ENCODE measurements at places on chromosomes 12 and 14.

DNA sequence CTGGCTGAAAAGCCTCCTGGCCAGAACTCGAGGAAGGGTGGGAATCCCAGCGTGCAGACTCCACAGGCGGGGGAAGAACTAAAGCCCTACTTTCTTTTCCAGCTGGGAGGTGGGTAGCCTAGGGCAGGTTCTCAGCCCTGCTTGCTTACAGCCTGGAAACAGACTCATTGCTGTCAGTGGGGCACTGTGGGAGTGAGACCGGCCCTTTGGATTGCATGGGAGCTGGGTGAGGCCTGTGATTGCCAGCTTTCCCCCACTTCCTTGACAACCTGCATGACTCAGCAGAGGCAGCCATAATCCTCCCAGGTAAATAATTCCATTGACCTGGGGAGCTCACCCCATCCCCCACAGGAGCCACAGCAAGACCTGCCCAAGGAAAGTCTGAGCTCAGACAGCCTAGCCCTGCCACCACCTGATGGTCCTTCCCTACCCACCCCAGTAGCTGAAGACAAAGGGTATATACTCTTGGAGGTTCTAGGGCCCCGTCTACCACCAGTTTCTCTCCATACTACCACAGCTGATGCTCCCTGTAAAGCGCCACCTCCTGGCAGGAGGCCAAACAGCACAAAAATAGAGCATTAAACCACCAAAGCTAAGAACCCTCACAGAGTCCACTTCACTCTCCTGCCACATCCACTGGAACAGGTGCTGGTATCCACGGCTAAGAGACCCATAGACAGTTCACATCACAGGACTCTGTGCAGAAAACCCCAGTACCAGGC, 294.1 kb downstream of the SEC23A start:
- no peak for DNase-seq

- DNase-seq: no peak
These were observed 77.8 kb downstream of the VCPKMT start for GRCh38 chr14:50038398-50039119.

DNA sequence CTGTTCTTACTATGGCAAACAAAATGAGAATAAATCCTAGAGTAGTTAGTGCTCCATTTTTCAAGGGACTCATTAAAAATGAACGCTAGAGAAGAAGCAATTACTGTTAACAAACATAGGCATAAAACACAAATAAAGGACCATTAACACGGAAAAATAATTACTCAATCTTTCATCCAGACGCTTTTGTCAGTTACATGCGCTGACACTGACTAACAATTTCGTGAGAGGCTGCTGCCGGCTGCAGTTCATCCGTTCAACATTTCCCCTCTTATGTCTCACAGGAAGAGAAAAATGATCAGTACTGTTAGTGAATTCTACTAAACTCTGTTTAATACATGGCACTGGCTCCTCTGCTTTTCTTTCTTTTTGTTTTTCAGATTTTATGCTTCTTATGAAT, 472.7 kb upstream of the FLRT2 start:
- no peak for DNase-seq

DNA sequence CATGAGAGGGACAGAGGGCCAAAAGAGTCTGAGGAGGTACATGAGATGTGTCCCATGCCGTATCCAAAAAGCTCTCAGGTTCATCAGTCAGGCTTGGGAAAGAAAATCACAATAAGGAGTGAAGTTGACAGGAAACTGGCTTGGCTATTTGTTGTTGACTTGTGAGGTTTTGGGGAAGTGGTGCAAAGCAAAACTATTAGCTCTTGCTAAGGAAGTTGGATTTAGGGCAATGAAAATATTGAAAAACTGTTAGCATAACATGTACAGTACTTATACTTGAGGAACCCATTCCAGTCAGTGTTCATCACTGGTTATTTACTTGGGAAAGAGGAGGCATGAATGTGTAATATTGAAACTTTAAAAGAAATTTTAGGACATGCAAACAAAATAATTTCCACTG, 145.9 kb downstream of the DUSP6 start:
- no peak for DNase-seq

DNA sequence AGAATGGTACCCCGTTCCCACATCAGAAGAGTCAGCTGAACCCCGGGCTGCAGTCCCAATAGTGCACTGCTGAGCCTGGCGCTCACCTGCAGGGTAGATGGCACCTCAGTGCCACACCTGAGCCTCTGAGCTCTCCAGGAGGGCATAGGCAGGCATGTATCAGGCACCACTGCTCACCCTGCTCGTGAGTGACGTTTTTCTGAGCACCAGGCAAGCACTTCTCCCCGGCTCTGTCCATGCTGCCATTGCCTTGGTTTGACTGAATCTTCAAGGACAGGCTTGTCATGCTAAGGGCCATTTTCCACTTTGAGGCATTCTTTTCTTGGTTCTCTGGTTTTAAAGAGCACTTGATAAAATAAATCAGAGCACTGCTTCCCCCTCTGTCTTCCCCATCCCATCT, 161.6 kb upstream of the PRMT8 start:
- DNase-seq: no peak

DNA sequence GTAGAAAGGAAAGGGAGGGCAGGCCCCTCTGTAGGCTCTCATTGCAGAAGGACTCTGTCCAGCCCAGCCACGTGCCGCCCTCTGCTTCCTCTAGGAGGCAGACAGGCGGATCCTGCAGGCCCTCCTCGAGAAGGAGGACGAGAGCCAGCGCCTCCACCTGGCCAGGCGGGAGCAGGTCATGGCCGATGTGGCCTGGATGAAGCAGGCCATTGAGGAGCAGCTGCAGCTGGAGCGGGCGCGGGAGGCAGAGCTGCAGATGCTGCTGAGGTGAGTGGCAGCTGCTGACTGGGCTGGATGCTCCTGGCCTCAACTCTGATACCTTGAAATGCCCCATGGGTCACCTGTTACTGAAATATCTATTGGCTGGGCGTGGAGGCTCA, 10.9 kb downstream of the TCHP start:
- DNase-seq: no peak

DNA sequence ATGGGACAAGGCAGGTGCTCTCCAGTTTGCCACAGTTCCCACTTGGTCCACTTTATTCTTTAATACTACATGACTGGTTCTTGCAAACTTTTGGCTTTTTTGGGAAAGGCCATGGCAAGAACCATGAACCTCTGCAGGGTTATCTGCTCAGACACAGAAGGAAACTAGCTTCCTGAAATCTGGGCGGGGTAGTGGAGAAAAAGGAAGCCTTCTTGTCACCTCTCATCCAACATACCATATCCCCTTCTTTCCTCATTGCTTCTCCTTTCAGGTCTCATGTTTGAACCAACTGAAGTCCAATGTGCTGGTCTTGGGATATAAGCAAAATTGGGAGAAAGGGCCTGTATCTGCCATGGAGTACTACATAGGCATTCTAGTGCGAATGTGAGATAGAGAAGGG, 5.5 kb upstream of the KLHL33 start:
- DNase-seq: no peak

DNA sequence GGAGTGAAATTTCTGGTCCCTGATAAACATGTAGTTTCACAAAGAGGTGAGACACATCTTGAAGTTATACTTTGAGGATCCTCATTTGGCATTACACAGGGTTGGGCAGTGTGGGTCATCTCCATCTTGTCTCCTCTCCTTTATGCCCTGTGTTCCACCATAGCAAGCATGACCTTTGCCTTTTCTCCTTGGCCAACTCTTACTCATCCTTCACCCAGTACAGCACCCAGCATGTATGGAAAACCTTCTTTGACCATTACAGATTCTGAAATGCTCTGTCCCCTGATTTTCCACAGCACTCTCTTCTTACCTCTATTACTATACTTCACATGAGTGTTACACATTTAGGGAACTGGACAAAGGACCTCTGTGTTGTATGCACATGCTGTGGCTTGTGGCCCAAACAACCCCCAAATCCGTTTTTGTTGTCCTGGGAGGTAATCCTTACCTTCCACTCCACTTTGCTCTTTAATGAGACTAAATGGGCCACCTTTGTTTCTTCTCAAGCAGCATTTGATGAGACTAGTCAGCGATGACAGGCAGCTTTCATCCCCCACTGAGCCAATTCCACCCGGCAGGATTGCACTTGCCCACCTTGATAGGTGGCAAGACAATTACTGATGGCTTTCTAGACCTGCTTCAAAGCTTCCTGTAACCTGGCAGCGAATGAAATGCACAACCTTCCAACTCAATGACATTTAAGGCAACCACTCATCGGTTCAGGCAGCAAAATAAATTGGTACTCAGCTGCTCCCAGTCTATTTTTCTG, 163.5 kb downstream of the MON2 start:
- DNase-seq: peak; percentile 85

DNA sequence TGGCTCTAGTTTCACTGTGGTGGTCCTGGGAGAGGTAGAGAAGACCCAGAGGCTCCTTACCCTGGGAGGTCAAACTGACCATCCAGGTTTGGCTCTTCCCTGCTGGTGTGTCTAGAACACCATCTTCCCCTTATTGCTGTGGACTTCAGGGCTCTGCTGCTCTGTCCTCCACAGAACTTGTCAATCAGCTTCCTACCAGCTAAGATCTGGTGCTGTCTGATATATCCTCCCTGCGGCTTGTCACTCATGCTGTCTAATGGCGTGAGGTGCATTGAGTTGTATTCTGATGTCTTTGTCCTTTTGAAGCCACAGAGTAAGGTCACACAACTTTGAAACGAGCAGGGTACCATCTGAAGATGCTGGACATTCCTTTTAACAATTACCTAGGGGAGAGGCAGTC, 7.2 kb upstream of the C1RL start:
- no peak for DNase-seq

DNA sequence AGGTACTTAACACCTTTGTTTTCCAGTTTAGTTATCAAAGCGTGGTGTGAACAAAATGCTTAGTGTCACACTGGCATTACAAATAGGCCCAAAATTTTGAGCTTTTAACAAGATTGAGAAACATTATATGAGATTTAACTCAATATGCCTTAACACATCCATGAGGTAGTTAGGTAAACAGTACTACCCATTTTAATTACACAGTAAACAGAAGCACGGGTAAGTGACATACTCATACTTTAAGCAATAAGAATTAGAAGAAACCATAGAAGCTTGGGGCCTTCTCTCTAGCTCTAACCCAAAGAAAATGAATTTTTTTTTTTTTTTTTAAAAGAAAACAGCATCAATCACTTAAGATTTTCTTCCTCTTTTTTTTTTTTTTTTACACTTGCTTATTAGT, 15.5 kb upstream of the PHLDA1 start:
- DNase-seq: no peak

DNA sequence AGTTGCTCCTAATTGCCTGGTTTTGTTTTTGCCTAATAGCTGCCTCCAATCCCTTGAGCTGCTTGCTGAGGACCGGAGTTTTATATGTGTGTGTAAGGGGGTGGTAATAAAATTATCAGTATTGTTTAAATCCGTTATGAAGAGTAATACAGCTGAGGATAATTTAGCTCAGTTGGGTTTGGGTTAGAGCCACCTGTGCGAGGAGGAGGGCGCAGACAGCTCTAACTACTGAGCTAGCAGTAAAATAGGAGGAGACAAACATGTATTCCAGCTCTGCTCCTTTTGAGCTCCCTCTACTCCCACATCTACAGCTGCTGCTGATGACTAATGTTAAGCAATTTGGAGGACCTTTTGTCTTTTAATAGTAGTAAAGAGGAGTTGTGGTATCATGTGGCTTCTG, 61.5 kb downstream of the SPATS2 start:
- no peak for DNase-seq

DNA sequence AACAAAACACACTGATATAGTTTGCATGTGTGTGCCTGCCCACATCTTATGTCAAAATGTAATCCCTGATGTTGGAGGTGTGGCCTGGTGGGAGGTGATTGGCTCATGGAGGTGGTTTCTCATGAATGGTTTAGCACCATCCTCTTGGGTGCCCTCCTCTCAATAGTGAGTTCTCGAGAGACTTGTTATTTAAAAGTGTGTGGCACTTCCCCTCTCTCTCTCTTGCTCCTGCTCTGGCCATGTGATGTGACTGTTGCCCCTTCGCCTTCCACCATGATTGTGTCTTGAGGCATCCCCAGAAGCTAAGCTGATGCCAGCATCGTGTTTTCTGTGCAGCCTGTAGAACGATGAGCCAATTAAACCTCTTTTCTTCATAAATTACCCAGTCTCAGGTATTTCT, 454.1 kb upstream of the DCN start:
- DNase-seq: no peak

DNA sequence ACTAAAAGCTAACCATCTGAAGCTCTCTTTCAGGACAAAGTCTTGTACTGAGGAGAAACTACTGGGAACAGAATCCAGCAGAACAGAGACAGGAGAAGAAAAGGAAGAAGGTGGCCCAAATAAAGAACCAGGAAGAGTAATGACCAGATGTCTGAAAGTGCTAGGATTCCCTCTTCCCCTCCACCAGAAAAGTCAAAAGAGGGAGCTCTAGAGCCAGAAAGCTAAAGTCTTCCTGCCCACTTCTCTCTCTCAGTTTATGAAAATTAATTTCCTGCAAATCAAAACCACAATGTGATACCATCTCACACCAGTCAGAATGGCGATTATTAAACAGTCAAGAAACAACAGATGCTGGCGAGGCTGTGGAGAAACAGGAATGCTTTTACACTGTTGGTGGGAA, 47.2 kb downstream of the SPPL3 start:
- DNase-seq: no peak

GRCh38 chr12:47557386-47557785, 148.4 kb downstream of the RPAP3 start:
- DNase-seq: no peak

- DNase-seq: no peak
These were observed 122.5 kb upstream of the MAP1LC3B2 start for GRCh38 chr12:116436561-116437249.

GRCh38 chr12:110861729-110862128, 14.9 kb downstream of the CCDC63 start:
- DNase-seq: no peak

DNA sequence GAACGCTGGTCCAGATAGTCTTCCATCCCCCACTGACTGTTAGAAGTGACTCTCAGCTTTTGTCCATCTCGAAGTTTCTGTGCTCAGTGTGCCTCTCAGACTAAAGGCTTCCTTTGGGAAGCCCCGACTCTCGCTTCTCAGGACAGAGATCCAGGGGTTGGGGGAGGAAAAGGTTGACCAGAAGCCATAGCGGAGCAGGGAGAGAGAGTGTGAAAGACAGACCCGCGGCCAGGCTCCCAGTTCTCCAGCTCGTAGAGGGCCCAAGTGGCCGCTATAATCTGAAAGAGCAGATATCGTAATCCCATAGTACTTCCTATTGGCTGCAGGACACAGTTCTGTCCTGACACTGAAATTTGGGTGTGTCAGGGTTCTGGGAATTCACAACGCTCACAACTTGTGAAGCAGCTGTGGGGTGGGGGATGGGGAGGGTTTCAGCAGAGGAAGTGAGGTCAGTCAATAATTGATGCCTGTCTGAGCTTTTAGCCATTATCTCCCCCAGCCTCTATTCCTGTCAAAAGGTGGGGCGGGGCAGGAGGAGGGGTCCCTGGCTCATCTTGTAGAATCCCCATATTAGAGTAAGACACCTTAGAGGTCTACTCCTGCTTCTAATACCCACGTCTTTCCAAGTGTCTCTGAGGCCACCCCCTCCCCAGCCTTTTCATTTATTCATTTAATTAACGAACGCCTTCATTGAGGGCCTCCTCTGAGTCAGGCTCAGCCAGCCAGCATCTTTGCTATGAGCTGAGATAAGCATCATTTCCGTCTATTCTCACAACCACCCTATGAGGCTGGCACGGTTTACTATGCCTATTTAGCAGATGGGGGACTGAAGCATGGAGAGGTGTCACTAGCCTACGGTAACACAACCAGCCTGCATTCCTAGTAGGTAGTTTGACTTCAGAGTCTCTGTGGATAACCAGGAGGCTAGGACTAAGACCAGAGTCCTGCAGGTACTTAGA, 1.6 kb upstream of the ACVRL1 start:
- no peak for DNase-seq
